Central memory CD4-positive, alpha-beta T cell (primary cell): ENCODE measurements at places on chromosomes 1 and 21.

GRCh38 chr1:172746091-172746949, 87.4 kb downstream of the FASLG start:
- DNase-seq = peak; percentile 75

DNA sequence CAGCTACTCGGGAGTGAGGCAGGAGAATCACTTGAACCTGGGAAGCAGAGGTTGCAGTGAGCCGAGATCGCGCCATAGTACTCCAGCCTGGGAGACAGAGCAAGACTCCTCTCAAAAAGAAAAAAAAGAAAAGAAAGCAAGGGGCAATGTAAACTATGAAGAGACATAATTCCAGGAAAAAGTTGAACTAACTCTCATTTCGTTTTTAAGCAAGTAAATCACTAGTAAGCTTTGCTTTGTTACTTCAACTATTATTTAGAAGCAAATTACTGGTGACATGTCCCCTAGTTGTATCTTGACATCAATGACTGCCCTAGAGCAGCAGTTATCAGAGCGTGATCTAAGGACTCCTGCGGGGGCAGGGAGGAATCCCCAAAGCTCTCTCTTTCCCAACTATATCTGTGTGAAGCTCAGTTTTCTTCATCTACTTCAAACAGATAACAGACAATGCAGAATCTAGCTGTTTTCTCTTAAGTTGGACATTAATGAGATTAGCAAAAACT, 18.7 kb downstream of the CLSTN1 start:
- no peak for DNase-seq

- DNase-seq = no peak
Measured at GRCh38 chr1:185768371-185768770, 34.2 kb downstream of the HMCN1 start.

- DNase-seq = no peak
Measured at GRCh38 chr1:27327964-27328363, 6.0 kb downstream of the TMEM222 start.

GRCh38 chr1:206608108-206608698, 4.1 kb downstream of the EIF2D start:
- peak; percentile 46 for DNase-seq

- DNase-seq = no peak
Measured at GRCh38 chr1:1857096-1857703, 33.7 kb downstream of the GNB1 start.

DNA sequence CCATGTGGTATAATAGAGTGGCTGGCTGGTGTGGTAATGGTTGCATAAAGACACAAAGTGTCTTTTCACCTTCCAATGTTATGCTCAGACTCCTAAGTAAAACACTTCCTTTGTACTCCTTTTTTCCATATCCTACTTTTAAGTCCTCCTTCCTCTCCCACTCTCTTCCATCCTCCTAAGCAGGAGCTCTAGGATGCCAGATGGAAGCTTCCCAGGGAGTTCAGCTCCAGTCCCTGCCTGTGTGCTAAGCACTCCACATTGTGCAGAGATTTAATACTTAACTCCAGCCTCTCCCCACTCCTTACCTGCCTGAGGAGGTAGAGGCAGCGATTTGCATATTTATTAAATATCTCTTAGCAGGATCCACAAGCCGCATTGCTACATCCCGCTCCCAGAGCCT, 60.5 kb upstream of the IGSF21 start:
- DNase-seq = no peak

- DNase-seq = no peak
Measured at GRCh38 chr1:109933856-109934711, 23.4 kb downstream of the CSF1 start.

- peak; percentile 11 for DNase-seq
Measured at GRCh38 chr1:223405507-223405906, 12.3 kb downstream of the CCDC185 start.

DNA sequence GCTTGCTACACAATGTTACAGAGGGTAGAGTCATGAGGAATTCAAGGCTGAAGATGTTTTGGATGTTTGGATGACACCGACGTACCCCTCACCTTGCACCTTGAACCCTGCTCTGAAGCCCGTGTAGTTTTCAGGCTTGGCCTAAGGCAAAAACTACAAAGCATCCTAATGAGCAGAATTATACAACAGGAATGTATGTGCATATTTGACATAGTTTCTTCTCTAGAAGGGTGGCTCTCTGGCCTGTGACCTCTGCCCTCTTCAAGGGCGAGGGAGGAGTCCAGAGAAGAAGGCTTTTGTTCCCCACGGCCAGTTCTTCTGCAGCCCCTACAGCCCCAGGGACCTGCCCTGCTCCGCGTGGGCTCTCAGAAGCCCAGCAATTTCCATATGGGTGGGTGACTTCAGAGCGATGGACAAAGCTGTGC, 43.3 kb downstream of the L1TD1 start:
- no peak for DNase-seq

GRCh38 chr1:213464786-213465460, 413.9 kb downstream of the RPS6KC1 start:
- no peak for DNase-seq

GRCh38 chr1:209619696-209620486, 32.3 kb downstream of the LAMB3 start:
- DNase-seq = no peak
